HFF-Myc (cell line): ENCODE measurements at places on chromosomes 1 and 21.
A peak's percentile ranks its signal among the peaks of the same experiment; 100 is the strongest.

GRCh38 chr1:48222501-48223242 lies at the start of gene SLC5A9:
TSS of gene SLC5A9 (plus strand) at chr1:48222716. CDS start at chr1:48222737, 21 bp downstream.
- no peak for DNase-seq

- peak; percentile 74 for DNase-seq
Observed at GRCh38 chr1:15948595-15949452, 27.1 kb downstream of the ZBTB17 start.

GRCh38 chr1:12372180-12372579 lies 142.3 kb downstream of the VPS13D start:
- DNase-seq, result no peak

DNA sequence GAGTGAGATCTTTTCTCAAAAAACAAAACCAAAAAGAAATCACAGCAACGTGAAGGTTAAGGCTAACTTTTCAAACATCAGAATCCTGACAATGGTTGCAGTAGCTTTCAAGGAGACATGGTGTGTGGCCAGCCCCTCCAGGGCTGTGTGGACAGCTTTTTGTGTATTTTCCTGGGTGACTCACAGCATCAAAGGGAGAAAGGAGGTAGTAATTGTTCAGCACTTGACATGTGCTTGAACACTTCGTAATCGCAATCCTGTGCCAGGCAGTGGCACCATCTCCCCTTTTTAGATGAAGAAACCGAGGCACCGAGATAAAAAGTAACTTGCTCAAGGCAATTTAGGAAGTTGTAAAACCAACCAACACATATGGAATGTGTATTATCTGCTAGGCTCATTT lies 10.3 kb downstream of the NBL1 start:
- DNase-seq, result no peak

DNA sequence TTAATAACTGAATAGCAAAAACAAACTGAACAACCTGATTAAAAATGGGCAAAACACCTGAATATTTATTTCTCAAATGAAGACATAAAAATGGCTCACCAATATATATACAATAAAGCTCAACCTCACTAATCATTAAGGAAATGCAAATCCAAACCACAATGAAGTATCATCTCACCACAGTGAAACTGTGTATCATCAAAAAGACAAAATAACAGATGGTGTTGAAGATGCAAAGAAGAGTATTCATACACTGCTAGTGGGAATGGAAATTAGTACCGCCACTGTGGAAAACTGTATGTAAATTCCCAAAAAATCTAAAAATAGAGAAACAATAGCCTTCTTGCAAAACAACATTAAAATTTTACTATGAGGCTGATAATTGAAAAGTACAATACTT lies 1660.1 kb upstream of the B3GALT2 start:
- DNase-seq, result no peak

DNA sequence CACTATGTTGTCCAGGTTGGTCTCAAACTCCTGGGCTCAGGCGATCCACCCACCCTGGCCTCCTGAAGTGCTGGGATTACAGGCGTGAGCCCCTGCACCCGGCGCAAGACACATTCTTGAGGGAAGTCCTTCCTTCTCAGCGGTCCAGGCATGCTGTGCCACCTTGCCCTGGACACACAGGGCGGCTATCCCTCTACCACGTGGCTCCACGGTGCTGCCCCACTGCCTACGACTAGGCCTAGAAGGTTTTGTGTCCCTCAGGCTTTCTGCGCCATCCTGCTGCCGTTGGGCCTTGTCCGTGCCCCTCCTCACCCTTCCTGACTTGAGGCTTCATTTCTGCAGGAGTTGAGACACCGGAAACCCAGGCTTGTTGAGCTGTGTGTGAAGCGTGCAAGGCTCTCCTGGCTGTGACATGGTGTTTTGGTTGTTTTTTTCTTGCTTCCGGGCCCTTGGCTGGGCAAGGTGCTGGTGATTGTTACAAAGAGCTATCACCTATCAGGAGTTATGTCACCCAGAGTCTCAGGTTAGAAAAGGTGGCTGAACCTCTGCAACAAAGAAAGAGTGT lies 13.9 kb downstream of the C1orf174 start:
- DNase-seq, result no peak

GRCh38 chr21:29033871-29034270 lies 9.4 kb downstream of the USP16 start:
- no peak for DNase-seq

DNA sequence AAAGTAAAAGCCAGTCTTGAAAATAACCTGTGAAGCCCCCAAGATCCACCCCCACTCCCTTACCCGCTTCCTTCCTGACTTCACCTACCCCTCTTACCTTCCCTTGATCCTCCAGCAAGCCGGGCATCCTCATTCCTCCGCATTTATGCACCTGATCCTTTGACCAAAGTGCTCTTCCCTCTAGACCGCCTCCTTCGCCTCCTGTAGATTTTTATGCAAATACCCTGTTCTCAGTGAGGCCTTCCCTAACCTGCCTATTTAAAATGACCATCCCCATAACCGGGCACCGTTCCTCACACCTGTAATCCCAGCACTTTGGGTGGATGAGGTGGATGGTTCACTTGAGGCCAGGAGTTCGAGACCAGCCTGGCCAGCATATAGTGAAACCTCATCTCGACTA lies 1.1 kb upstream of the NENF start:
- no peak for DNase-seq
